ENCODE measurements at places on chromosomes 2 and 18. TPM values are rescaled to one million over a fixed set of nuclear protein-coding genes. Genes with fewer than 3 reads are reported as not detected.

Gene LOXHD1
- total RNA-seq, result 0.63 TPM

Gene CFC1
- total RNA-seq, result not detected

Gene IMPACT
- total RNA-seq, result 8.7 TPM

Gene ACMSD
- not detected for total RNA-seq

Gene IL1B
- total RNA-seq, result not detected

Gene B3GNT7
- total RNA-seq, result 0.26 TPM

Gene PIK3C3
- 44.7 TPM for total RNA-seq
